ENCODE measurements at places on chromosomes 6 and 20.
A peak's percentile ranks its signal among the peaks of the same experiment; 100 is the strongest.

- DNase-seq: no peak
These were observed 65.0 kb upstream of the SIRPG start for GRCh38 chr20:1722513-1723050.

DNA sequence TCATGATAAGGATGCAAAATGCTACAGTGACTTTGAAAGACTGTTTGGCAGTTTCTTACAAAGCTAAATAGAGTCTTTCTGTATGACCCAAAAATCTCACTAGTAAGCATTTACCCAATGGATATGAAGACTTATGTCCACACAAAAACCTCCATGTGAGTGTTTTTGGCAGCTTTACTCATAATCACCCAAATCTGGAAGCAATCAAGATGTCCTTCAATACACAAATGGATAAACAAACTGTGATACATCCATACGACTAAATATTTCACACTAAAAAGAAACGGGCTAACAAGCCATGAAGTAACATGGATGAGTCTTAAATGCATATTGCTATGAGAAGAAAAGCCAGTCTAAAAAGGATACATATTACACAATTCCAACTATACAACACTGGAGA lies 117.2 kb downstream of the PDE10A start:
- no peak for DNase-seq

DNA sequence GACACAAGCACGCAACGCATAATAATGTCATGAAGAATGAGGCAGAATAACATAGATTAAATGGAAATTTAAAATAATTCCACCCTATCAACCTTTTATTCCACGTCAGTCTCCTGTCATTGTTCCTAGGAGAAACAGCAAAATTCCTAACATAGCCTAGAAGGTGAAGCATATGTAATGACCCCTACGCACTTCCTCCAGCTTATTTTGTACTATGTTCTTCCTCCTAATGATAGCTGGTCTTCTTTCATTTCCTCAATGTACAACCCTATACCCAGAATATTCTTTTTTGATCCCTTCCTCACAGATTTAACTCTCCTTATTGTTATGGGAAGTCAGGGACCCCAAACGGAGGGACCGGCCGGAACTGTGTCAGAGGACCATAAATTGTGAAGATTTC lies 122.0 kb upstream of the CARMIL1 start:
- no peak for DNase-seq

DNA sequence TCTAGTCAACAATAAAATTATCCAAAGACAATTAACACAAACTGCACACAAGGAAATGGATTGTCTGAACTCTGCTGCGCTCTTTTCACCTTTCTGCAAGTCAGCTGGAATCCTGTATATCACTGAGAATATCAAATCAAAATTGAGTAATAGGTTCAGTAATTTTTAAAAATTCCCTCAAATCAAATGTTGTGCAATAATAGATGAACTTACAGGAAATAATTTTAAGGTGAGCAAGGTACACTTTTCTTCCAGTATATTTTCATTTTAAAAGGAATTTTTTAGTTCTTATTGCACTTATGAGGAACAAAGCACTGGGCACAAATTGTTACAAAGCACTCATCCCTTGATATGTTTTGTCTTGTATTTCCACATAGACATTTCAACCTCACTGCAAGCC lies 1.2 kb downstream of the SAYSD1 start:
- no peak for DNase-seq

GRCh38 chr6:341914-342831 lies 49.4 kb upstream of the IRF4 start:
- no peak for DNase-seq

DNA sequence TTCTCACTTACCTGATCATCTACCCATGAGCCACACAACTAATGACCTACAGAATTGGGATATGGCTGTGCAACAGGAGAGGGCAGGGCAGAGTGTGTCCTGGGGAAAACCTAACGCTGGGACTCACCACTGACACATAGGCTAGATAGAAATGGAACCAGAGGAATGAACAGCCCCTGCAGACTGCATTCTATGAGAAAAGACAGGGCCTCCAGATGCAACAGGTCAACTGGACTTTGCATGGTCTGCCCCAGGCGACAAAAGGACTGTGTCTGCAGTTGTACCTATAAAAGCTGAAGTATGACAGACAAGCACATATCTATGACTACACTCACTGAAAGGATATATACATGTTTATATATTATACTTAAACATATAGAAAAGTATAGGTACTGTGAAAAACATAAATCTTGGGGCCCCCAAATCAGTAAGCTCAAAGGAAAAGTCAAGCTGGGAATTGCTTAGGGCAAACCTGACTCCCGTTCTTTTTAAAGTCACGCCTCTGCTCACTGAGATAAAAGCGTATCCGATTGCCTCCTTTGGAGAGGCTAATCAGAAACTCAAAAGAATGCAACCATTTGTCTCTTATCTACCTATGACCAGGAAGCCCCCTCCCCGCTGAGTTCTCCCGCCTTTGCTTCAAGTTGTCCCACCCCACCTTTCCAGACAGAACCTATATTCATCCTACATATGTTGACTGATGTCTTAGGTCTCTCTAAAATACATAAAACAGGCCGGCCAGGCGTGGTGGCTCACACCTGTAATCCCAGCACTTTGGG lies 68.5 kb downstream of the EPB41L2 start:
- DNase-seq: no peak

GRCh38 chr6:96789871-96790270 lies 47.4 kb downstream of the GPR63 start:
- DNase-seq: no peak

DNA sequence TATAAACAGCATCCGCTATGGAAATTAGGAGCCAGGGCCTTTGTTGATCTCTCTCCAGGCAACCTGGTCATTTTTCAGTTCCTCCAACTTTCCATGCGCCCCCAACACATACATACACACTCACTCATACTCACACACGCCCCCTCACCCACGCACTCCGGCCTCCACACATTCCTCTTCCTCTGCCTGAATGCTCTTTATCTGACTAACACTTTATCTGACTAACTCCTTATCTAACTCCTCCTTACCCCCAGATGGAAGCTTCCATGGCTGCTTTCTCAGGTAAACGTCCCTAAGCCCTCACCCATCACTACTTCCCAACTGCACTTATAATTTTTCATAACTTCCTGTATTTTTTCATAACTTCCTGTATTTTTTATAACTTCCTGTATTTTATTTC lies 17.4 kb downstream of the CASS4 start:
- DNase-seq: no peak

DNA sequence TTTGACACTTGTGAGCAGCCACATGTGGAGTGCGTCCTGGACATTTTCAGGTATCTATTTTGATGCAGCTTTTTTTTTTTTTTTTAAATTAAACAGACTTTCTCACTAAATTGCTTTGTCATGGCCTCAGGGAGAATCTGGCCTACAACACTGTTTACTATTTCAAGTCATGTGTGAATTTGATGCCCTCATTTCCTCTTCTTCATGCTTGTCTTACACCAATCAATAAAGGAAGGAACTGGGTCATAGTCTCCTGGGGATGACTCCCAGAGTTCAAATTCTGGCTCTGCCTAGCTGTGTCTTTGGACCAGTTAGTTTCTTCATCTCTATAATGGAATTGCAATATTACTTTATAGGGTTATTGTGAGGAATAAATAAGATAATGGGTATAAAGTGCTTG lies 554.1 kb downstream of the PRKN start:
- DNase-seq: no peak

GRCh38 chr20:15072316-15072715 lies 734.9 kb upstream of the FLRT3 start:
- no peak for DNase-seq

DNA sequence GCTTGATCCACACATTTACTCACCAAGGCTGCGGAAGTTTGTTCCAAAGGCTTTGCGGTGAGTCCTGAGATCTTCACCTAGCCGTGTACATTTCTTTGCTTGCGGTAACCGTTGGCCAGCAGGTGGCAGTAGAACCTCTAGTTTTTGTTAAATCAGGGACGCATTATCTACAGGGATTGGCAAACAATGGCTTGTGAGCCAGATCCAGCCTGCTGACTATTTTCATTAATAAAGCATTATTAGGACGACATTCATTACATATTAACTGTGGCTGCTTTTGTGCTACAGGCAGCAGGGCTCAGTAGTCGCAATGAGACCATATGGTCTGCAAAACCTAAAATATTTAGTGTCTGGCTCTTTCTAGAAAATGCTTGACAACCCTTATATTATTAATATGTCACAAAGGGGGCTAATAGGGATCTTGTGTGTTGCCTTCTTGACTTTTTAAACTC lies 174.1 kb downstream of the DOK5 start:
- peak; percentile 10 for DNase-seq

- no peak for DNase-seq
These were observed 17.1 kb downstream of the DIDO1 start for GRCh38 chr20:62908971-62909791.

DNA sequence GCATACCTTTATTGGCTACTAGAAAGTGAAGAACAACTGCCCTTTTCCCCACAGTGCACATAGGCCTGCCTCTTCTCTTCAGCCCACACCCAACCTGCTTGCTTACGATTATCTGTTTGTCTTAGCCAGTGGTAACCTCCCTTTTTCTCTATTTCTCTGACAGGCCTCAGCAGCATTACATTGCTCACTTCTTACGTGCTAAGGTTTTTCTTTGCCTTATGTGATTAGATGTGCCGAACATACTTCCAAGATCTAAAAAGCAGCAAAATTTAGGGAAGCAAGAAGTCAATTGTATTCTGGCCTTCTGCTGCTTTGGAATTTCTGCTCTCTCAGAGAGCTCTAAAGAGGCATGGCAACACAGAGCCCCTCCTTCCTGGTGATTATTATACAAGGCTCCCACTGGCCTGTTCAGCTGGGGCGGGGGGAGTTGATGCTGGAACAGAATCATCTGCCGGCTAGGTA lies 7.0 kb downstream of the B4GALT5 start:
- DNase-seq: no peak

- no peak for DNase-seq
These were observed 25.3 kb downstream of the DUSP22 start for GRCh38 chr6:317448-318144.

DNA sequence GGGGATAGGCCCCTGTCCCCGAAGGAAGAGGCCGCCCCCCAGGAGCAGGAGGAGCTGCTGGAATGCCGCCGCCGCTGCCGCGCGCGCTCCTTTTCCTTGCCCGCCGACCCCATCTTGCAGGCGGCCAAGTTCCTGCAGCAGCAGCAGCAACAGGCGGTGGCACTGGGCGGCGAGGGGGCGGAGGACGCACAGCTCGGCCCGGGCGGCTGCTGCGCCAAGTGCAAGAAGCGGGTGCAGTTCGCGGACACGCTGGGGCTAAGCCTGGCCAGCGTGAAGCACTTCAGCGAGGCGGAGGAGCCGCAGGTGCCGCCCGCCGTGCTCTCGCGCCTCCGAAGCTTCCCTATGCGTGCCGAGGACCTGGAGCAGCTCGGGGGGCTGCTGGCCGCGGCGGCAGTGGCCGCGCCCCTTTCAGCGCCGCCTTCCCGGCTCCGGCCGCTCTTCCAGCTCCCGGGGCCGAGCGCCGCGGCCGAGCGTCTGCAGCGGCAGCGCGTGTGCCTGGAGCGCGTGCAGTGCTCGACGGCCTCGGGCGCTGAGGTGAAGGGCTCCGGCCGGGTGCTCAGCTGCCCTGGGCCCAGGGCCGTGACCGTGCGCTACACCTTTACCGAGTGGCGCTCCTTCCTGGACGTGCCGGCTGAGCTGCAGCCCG lies 630 bp downstream of the PPP1R3G start:
- no peak for DNase-seq

- DNase-seq: no peak
These were observed 10.0 kb upstream of the TBX18 start for GRCh38 chr6:84774157-84774984.

GRCh38 chr6:41051873-41052272 lies 1.1 kb upstream of the APOBEC2 start:
- DNase-seq: no peak

- DNase-seq: peak; percentile 18
These were observed 46.0 kb downstream of the SLC35D3 start for GRCh38 chr6:136967876-136968752.

GRCh38 chr6:10030942-10031537 lies 383.8 kb downstream of the TFAP2A start:
- DNase-seq: no peak

GRCh38 chr20:40565001-40565681 lies 123.9 kb downstream of the MAFB start:
- no peak for DNase-seq

Data from NK-92 treated with Interleukin-12 subunit alpha and Interleukin-12 subunit beta, amount 100 ng/mL, for 24 hours (cell line).